Activated gamma-delta T cell treated with Interleukin-2 at 50 U/mL for 16 hours (primary cell): ENCODE measurements at places on chromosomes 12 and 14.

- DNase-seq: no peak
Observed at GRCh38 chr12:1564067-1564466, 30.3 kb downstream of the FBXL14 start.

DNA sequence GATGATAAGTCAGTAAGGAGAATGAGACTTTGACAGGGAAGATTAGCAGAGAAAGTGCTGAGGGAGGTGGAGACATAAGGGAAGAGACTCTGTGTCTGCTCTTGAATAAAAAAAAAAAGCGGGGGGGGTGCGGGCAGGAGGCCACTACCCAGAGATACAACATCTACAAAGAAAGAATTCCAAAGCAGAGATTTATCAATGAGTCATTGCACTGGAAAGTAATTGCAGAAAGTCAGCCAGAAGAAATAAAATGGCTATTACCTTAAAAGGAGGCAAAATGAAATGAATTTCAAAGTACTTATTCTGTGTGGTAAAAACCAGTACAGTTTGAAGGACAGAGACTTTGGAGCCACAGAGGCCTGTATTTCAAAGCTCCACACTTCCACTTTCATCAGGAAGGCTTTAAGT, 267.1 kb upstream of the PRKD1 start:
- no peak for DNase-seq

DNA sequence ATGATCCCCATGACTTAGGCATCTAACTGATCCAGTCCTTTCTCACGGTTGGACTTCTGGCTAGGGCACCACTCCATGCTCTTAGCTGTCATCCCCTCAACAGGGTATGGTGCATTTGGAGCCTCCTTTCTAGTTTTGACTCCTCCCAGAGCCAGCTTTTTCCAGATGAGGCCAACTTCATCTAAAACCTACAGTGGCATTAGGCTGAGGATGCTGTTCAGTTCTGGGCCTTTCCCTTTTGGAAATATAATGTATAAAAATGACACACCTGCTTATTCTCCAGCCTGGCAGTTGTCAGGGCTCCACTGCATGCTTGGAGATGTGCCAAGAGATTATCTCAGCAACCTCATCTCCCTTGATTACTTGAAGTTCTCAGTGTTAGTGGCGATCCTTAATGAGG, 239.7 kb downstream of the EMP1 start:
- no peak for DNase-seq

- DNase-seq: no peak
Observed at GRCh38 chr14:64612971-64613666, 63.4 kb downstream of the PPP1R36 start.

DNA sequence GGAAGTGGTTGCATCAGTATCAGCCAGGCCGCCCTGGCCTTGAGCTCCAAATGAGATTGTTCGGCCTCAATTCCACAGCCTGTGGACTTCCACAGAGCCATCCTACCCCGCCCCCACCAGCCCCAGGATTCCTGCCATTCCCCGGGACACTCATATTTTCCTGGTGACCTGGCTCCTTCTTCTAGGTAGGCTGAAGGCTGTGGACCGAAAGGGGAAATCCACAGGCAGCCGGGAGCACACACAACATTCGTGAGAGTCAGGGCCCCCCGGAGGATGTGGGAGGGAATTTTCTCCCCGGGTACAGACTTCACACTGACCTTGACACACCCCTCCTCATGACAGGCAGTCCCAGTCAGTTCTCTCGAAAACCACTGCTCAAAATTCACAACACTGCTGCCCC, 39.9 kb downstream of the RIN3 start:
- no peak for DNase-seq

DNA sequence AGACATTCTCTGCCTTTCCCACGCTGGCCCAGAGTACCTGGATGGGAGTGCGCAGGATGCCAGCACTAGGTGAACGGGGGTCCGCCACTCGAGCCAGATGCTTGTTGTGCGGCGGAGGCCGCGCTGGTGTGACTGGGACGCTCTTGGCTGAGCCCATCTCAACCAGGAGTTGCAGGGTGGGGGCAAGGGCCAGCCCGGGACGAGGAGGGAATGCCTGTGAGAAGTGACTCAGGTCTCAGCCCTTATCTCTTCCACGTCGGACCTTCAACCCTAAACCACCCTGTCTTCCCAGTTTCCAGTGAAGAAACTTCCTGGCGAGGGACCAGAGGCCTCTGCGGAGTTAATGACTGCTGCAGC, 312 bp downstream of the CDCA3 start:
- no peak for DNase-seq

DNA sequence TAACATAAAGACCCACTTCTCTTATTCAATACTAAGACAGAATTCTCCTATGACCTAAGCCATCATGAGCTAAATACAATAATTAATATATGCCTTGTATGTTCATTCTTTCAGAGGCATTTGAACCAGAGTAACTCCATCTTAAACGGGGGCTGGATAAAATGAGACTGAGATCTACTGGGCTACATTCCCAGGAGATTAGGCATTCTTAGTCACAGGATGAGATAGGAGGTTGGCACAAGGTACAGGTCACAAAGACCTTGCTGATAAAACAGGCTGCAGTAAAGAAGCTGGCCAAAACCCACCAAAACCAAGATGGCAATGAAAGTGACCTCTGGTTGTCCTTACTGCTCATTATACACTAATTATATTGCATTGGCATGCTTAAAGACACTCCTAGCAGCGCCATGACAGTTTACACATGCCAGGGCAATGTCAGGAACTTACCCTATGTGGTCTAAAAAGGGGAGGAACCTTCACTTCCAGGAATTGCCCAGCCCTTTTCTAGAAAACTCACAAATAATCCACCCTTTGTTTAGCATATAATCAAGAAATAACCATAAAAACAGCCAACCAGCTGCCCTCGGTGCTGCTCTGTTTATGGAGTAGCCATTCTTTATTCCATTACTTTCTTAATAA, 260.7 kb downstream of the SSPN start:
- DNase-seq: no peak

DNA sequence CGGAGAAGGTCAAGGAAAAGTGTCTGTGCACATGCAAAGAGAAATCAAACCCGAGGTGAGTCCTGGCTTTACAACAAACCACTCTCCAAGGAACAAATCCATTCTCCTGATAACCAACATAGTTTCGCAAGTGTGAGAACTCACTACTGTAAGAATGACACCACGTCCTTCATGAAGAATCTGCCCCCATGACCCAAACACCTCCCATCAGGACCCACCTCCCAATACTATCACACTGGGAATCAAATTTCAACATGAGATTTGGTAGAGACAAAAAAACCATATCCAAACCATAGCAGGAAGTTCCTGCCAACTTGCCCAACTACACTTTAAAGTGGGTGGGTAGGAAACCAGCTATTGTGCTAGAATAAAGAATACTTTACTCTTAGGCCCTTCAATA, 2.4 kb upstream of the ERC1 start:
- DNase-seq: no peak
